HCEC 1CT (cell line): ENCODE measurements at places on chromosomes 16 and 17.

DNA sequence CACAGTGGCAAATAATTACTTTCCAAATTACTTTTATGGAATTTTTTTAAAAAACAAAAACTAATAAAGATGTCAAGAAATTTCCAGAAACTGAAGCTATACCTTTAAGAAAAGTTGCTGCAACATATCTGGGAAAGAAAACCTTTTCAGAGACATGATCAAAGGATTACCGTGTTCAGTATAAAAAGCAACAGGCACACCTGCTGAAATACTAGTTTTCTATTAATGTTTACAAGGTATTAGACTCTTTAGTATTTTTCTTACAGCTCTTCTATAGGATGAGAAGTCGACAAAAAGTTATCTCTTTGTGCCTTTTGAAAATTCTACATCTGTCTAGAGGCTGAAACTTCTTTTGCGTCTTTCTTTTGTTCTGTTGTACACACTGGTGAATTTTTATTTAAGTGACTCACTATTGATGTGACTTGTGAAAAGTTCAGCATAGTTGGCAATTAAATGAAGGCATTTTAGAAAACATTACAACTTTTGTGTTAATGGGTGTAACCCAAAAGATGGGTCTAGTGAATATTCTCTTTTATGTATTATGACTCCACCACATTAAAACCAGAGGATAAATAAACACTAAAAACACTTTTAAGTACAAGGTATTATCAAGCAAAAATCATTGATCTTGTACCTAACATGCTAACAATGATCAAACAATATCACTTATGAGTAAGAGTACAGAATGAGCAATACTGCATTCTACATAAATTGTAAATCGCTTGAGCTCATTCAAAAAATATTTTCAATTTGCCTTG, 23.8 kb downstream of the NACA2 start:
- DNase-seq: no peak

GRCh38 chr16:83724585-83724984, 83.2 kb upstream of the HSBP1 start:
- DNase-seq: no peak

DNA sequence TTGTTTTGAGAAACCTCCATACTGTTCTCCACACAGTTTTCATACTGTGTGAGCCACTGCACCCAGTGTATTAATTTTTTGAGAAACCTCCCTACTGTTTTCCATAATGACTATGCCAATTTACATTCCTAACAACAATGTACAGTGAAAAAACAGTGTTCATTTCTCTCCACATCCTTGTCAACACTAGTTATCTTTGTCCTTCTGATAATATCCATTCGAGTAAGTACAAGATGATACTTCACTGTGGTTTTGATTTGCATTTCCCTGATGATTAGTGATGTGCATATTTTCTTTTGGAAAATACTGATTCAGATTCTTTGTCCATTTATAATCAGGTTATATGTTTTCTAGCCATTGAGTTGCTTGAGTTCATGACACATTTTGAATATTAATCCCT, 462.0 kb downstream of the CDH11 start:
- DNase-seq: no peak

DNA sequence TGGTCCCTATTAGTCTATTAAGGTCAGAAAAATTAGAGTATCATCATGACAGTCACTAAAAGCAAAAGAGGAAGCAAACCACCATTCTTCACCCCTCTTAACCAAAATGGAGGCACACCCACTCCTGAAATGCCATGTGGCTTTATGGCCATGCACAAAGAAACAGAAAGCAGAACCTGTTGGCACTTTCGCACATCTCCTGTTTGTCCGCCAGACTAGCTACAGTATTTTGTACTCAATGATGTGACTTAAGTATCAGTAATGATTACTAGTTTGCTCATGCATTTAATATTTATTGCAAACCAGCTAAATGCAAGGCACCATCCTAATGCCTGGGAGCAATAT, 70.2 kb upstream of the GNAO1 start:
- DNase-seq: no peak

DNA sequence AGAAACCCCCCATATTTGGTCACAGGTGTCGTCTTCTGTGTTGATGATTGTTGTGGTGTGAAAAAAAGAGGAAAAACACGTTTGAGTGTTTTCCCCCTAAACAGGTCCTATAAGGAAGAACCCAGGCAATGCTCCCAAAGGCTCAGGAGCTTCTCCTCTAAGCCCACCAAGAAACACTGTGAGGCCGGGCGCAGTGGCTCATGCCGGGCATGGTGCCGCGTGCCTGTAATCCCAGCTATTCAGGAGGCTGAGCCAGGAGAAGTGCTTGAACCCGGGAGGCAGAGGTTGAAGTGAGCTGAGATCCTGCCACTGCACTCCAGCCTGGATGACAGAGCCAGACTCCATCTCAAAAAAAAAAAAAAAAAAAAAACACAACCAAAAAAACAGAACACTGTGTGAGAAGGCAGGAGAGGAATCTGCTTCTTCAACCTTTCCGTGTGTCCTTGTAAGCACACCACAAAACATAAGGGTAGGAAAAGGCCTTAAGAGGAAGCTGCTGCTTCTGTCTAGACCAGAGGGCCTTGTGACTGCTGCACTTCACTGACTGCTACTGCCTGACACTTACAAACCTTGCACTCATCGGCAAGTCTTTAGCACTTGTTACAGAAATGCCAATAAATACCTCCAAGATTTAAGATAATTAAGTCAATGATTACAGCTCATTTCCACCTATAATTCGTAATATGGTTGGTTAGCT, 9.3 kb downstream of the JPT1 start:
- no peak for DNase-seq

- no peak for DNase-seq
Measured at GRCh38 chr16:3570420-3571062, 6.7 kb downstream of the NLRC3 start.

DNA sequence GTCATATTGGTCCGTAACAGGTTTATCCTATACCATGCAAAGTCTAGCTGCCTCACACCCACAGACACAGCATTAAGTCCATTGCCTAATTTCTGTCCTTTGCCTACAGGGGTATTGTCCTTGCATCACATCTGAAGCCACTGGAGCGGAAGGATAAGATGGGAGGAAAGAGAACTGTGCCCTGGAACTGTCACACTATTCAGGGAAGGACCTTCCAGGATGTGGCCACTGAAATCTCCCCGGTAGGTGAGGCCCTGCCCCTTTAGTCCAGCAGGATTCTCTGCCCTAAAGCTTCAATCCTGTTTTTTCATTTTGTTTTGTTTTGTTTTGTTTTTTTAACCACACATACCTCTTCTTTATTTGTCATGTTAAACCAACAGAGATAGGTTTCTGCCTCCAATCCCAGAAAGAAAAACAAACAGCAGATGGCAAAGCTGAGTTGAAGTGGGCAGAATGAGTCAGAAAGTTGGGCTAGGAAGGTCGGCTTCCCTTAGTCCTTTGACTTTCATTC, 2.2 kb upstream of the EFTUD2 start:
- peak; percentile 68 for DNase-seq

GRCh38 chr17:18991531-18992315, 12.8 kb downstream of the FAM83G start:
- DNase-seq: no peak

- no peak for DNase-seq
Measured at GRCh38 chr17:37764383-37764782, 19.5 kb upstream of the HNF1B start.
